ENCODE measurements at places on chromosomes 6 and 20. TPM values are rescaled to one million over a fixed set of nuclear protein-coding genes. Genes with fewer than 3 reads are reported as not detected.

GGT7 gene
- 18.2 TPM for total RNA-seq

C6orf47 gene
- total RNA-seq = 25.0 TPM

POM121L2 gene
- total RNA-seq = not detected

EPPIN gene
- total RNA-seq = not detected

SLC22A7 gene
- not detected for total RNA-seq

- no peaks in the 10 kb centered on the region for H3K4me1 ChIP-seq
- no peaks in the 10 kb centered on the region for H3K36me3 ChIP-seq
- H3K4me3 ChIP-seq = no peak overlapping the region
- H3K27me3 ChIP-seq = no peaks in the 10 kb centered on the region
- peak; percentile 25 for DNase-seq
- no peak overlapping the region for H3K27ac ChIP-seq
Observed at GRCh38 chr6:13511913-13512717, 24.7 kb upstream of the GFOD1 start.

DNA sequence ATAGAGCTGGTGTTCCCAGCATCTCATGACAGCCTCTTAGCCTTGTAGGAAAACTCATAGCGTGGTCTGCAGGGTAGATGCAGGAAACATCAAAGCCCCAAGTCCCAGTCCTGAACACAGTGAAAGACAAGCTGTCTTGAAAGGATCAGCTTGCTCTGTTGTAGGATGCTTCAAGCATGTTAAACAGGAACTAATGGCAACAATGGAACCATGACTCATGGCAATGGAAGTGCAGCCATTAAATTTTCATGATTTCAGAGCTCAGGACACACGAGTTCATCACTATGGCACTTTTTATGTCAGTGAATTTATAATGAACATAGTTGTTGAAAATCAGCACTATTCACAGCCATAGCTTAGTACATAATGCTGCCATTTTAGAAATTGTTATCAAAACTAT is 367.7 kb downstream of the KIF16B start:
- DNase-seq = no peak
- no peak overlapping the region for H3K27ac ChIP-seq
- no peaks in the 10 kb centered on the region for H3K4me1 ChIP-seq
- H3K4me3 ChIP-seq = no peak overlapping the region
- H3K36me3 ChIP-seq = no peaks in the 10 kb centered on the region

DNA sequence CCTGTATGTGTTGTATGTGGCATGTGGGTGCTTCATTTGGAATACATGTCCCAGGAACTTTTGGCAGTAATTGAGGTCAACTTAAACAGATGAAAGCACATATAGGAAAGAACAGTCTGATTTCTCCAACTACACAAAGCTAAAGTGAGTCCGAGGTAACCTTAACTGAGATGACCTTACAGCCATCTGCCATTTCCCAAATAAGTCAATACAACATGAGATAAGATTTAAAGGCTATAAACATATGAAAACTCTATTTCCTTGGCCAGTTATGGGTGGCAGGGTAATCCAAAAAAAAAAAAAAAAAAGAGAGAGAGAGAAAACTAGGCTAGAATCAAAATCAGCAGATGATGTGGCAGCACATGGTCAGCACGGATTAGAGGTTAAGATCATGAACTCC is 1068.3 kb downstream of the KHDRBS2 start:
- H3K4me1 ChIP-seq = no peaks in the 10 kb centered on the region
- no peak for DNase-seq
- H3K36me3 ChIP-seq = no peaks in the 10 kb centered on the region
- H3K27me3 ChIP-seq = no peaks in the 10 kb centered on the region

DNA sequence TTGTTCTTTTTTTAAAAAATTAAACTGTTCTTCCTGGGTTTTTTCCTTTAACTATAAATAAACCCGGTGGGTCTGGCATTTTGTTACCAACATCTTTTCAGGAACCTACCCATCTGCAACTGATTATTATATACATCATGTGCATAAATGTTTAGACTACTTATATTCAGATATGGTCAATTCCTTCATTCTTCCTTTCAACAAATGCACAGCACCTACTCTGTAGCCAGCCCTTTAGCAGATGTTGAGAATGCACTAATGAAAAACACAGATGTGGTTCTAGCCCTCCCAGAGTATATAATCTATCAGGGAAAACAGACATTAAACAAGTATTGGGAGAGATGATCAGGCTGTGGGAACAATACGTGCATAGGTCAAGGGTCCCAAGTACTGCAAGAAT is 237.1 kb downstream of the UST start:
- DNase-seq = no peak
- H3K4me1 ChIP-seq = peaks cover 9% of the 10 kb centered on the region

GRCh38 chr6:77987035-77987384 is 334.2 kb downstream of the MEI4 start:
- no peak overlapping the region for H3K27ac ChIP-seq
- H3K4me3 ChIP-seq = no peak overlapping the region
- H3K27me3 ChIP-seq = no peaks in the 10 kb centered on the region
- DNase-seq = no peak

- H3K27me3 ChIP-seq = peaks cover 10% of the 10 kb centered on the region
- H3K4me3 ChIP-seq = no peak overlapping the region
- peak; percentile 43 for DNase-seq
- no peak overlapping the region for H3K27ac ChIP-seq
- H3K36me3 ChIP-seq = no peaks in the 10 kb centered on the region
Observed at GRCh38 chr6:26268659-26269402, 96.2 kb upstream of the BTN3A2 start.

DNA sequence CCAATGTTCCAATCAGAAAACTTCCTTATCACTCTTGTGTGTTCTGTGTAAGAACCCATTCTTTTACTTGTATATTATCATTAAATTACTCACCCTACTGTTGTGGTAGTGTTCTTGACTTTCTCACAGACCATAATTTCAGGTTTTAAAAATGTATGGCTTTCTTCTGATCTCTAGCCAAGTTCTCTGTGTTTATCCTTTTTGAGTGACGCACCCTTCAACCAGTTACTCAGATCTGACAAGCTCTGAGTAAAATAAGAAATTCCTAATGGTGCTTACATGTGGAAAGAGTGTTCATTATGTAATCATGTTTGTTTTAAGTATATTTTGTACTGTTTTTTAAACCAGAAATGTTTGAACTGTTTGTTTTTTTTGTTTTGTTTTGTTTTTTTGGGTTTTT is 11.0 kb downstream of the TBPL1 start:
- peaks cover 3% of the 10 kb centered on the region for H3K4me1 ChIP-seq
- no peak overlapping the region for H3K27ac ChIP-seq
- H3K36me3 ChIP-seq = no peaks in the 10 kb centered on the region
- H3K27me3 ChIP-seq = no peaks in the 10 kb centered on the region
- no peak overlapping the region for H3K4me3 ChIP-seq
- DNase-seq = no peak

GRCh38 chr20:24872291-24873024 is 76.6 kb upstream of the CST7 start:
- peaks cover 5% of the 10 kb centered on the region for H3K27me3 ChIP-seq
- no peak overlapping the region for H3K27ac ChIP-seq
- peak; percentile 56 for DNase-seq
- no peak overlapping the region for H3K4me3 ChIP-seq
- no peaks in the 10 kb centered on the region for H3K4me1 ChIP-seq

DNA sequence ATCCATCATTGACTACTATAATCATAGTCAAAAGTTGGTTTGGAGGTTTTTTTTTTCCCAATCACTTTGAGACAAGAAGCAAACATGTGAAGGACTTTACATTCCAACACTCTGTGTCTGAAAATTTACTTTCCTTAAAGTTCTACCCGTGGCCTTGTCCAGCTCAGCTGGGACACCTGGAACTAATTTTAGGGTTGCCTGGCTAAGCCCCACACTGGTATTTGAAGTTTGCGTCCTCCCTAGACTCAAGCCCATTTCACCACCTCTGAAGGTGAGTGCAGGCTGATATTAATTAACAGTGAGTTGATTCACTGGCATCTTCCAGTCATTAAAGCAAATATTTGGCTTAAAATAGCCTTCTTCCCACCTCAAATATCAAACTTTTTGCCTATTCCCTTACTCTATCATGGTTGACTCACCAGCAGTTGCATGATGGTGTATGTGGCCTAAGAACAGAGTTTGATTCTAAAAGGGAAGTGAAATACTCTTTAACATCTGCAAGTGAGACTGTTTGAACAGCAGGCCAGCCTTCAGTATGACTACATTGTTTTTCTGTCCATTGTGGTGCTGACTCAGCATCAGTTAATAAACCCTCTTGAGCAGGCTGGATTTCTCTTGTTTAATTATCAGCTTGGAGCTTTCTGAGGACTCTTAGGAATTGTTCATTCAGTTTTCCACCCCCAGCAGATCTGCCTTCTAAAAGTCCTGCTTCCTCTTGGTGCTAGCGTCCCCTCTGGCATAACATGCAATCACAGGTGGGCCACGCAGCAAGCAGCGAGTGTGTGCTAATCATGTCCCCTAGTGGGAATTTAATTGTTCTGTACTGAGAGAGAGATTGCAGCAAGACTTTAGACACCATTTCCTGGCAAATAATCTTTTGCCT is 1.8 kb upstream of the PRDM1 start:
- H3K27me3 ChIP-seq = peaks cover 24% of the 10 kb centered on the region
- no peaks in the 10 kb centered on the region for H3K36me3 ChIP-seq
- peak overlapping the region; percentile 27 for H3K27ac ChIP-seq
- H3K4me1 ChIP-seq = peaks cover 21% of the 10 kb centered on the region

- H3K27me3 ChIP-seq = no peaks in the 10 kb centered on the region
- no peak for DNase-seq
- H3K27ac ChIP-seq = no peak overlapping the region
- H3K4me3 ChIP-seq = no peak overlapping the region
Observed at GRCh38 chr6:1238040-1238439, 73.9 kb upstream of the FOXQ1 start.
